GM23248 (cell line): ENCODE measurements at places on chromosomes 6 and 20.

DNA sequence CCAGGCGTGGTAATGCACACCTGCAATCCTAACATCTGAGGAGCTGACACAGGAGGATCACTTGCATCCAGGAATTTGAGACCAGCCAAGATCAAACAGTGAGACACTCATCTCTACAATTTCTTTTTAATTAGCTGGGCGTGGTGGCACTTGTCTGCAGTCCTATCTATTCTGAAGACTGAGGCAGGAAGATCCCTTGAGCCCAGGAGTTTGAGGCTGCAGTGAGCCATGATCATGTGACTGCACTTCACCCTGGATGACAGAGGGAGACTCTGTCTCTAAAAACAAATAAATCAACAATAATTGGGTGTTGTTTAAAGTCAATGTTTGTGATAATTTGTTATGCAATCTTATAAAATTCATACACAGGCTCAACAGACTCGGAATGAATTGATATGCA is 18.0 kb upstream of the HLA-A start:
- no peaks in the 10 kb centered on the region for H3K27me3 ChIP-seq
- no peak overlapping the region for H3K4me3 ChIP-seq
- no peaks in the 10 kb centered on the region for H3K36me3 ChIP-seq
- DNase-seq = no peak
- no peak overlapping the region for H3K27ac ChIP-seq

- peaks cover 7% of the 10 kb centered on the region; the same call in 1 of the 2 replicates for H3K4me1 ChIP-seq
- no peak for DNase-seq
- no peaks in the 10 kb centered on the region for H3K36me3 ChIP-seq
- no peak overlapping the region for H3K4me3 ChIP-seq
- H3K27ac ChIP-seq = no peak overlapping the region
These were observed 301.2 kb downstream of the CDKAL1 start for GRCh38 chr6:20835315-20836010.

DNA sequence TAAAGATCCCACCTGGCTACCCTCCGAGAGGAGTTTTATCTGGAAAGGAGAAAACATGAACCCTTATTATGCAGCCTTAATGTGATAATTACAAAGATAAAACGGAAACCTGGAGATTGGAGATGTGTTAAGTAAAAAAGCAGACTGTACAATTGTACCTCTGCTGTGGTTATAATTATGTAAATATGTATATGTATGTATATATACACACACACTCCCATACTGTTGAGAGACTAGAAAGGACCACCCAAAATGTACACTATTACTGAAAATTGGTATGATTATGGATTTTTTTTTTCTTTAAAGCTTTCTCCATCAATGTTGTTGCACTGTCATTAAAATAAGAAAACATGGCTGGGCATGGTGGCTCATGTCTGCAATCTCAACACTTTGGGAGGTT is 72.1 kb upstream of the BCLAF1 start:
- no peaks in the 10 kb centered on the region for H3K27me3 ChIP-seq
- H3K36me3 ChIP-seq = no peaks in the 10 kb centered on the region
- no peaks in the 10 kb centered on the region for H3K4me1 ChIP-seq

- no peak overlapping the region for H3K27ac ChIP-seq
- no peaks in the 10 kb centered on the region for H3K36me3 ChIP-seq
- no peaks in the 10 kb centered on the region for H3K27me3 ChIP-seq
These were observed 59.8 kb downstream of the NEDD9 start for GRCh38 chr6:11172501-11173327.

GRCh38 chr20:8220716-8221115 is 88.7 kb downstream of the PLCB1 start:
- H3K36me3 ChIP-seq = no peaks in the 10 kb centered on the region
- H3K27ac ChIP-seq = no peak overlapping the region
- no peaks in the 10 kb centered on the region for H3K27me3 ChIP-seq
- no peak overlapping the region for H3K4me3 ChIP-seq
- no peak for DNase-seq

GRCh38 chr6:152986978-152987377 is 4.1 kb upstream of the FBXO5 start:
- H3K36me3 ChIP-seq = peaks cover 21% of the 10 kb centered on the region
- no peak overlapping the region for H3K27ac ChIP-seq
- no peak overlapping the region for H3K4me3 ChIP-seq

DNA sequence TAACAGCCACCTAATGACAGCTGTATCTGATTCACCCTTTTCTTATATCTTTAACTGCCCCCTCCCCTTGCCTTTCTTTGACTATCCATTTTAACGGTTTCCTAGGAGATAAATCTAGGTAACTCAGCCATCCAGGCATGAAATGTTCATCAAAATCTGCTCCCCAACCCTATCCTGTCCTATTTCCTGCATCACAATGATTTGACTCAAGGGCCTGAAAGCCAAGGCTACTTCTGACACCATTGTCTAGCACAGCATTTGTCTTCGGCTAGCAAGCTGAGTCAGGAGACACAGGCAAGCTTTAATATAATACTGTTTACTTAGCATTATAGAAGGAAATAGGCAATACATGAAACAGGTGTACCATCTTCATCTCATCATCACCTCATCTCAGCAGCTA is 31.6 kb upstream of the MANEA start:
- H3K27me3 ChIP-seq = no peaks in the 10 kb centered on the region
- H3K4me1 ChIP-seq = no peaks in the 10 kb centered on the region
- no peak overlapping the region for H3K4me3 ChIP-seq
- H3K27ac ChIP-seq = no peak overlapping the region

DNA sequence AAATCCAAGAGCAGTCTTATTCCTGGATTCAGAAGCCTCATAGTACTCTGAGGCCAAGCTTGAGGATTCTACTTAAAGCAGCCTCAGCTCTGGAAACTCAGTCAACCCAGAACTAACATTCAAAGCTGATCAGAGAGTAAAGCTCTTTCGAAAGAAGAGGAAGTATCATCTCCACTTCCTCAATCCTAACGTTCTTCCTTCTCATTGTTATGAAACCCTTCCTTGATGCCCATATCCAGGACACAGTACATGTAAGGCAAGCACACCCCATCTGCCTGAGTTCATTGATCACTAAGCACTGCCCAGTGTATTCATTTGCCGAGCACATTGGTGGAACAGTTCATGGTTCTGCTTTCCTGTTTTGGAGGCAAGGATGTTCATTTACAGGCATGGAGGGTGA is at the start of gene IPCEF1:
Gene IPCEF1 (minus strand): TSS at position 114 of the 400 bp plus-strand sequence. CDS start 90,856 bp downstream, outside the sequence.
- no peak within 1 kb of the TSS for H3K27ac ChIP-seq
- DNase-seq = no peak
- H3K36me3 ChIP-seq = no peaks in the 10 kb centered on the region
- H3K4me1 ChIP-seq = no peaks in the 10 kb centered on the region
- no peaks in the 10 kb centered on the region; the same call in 1 of the 2 replicates for H3K27me3 ChIP-seq

- H3K27ac ChIP-seq = no peak overlapping the region
- H3K4me3 ChIP-seq = no peak overlapping the region
- no peak for DNase-seq
These were observed 68.2 kb downstream of the RFPL4B start for GRCh38 chr6:112415366-112415765.

DNA sequence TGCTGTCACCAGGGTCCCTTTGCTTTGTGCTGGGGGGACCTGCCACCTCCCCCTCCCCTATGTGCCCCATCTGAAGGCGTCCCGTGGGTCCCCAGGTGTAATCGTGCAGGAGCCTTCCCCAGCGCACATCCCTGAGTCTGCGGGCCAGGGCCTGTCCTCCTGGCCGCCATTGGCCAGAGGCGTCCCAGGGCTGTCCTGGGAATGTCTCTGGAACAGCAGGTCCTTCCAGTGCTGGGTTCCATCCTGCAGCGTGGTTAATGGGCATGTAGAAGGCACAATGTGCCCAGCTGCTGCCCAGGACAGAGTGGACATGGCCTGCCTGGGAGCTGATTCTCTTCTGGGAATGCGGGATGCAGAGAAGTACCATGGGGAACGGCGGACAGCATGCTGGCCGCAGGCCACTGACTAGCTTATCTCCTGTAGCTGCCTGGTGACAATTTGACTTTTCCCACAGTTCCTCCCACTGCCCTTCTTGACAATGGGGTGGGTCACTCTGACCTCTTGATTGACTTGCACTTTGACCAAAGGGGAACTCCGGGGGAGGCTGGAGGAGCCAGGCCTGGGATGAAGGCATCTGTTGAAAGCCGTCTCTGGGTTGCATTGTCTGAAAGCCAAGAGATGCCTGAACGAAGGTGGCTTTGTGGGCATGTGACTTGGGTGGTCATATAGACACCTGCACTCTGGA is 64.0 kb downstream of the CTCFL start:
- no peak for DNase-seq
- peaks cover 15% of the 10 kb centered on the region for H3K27me3 ChIP-seq
- H3K4me1 ChIP-seq = no peaks in the 10 kb centered on the region
- H3K4me3 ChIP-seq = no peak overlapping the region
- H3K36me3 ChIP-seq = no peaks in the 10 kb centered on the region
- no peak overlapping the region for H3K27ac ChIP-seq

DNA sequence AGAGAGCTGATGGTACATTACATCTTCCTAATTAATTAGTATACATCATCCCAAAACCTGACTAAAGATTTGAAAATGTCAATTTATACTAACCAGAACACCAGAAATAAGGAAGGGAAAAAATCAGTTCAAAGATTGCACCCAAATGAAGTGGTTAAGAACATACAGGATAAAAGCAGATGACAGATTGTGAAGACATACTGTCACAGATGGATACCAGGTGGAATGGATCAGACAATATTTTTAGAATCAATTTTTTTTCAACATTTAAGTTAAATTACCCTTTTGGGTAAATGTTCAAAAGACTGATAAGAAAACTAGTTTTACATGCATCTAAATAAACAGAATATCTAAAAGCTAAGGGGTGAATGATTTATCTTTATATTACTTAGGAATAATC is 47.6 kb downstream of the EPHA7 start:
- H3K4me1 ChIP-seq = no peaks in the 10 kb centered on the region
- H3K27ac ChIP-seq = no peak overlapping the region
- H3K36me3 ChIP-seq = no peaks in the 10 kb centered on the region
- DNase-seq = no peak

- no peak for DNase-seq
- H3K4me3 ChIP-seq = no peak overlapping the region
- H3K4me1 ChIP-seq = no peaks in the 10 kb centered on the region
- no peaks in the 10 kb centered on the region for H3K36me3 ChIP-seq
- H3K27me3 ChIP-seq = peaks cover 7% of the 10 kb centered on the region; the same call in 1 of the 2 replicates
These were observed 796 bp downstream of the HLA-DQB1 start for GRCh38 chr6:32665661-32666060.

- no peaks in the 10 kb centered on the region for H3K36me3 ChIP-seq
- no peaks in the 10 kb centered on the region for H3K27me3 ChIP-seq
- H3K4me3 ChIP-seq = no peak overlapping the region
- H3K27ac ChIP-seq = no peak overlapping the region
These were observed 149.8 kb downstream of the SYCP2 start for GRCh38 chr20:59783641-59784010.

GRCh38 chr20:9498322-9498721 is 16.1 kb upstream of the LAMP5 start:
- H3K4me3 ChIP-seq = no peak overlapping the region
- no peak overlapping the region for H3K27ac ChIP-seq
- H3K36me3 ChIP-seq = no peaks in the 10 kb centered on the region
- no peaks in the 10 kb centered on the region for H3K4me1 ChIP-seq
- peak; percentile 36 for DNase-seq

- peak; percentile 74 for DNase-seq
- H3K36me3 ChIP-seq = no peaks in the 10 kb centered on the region
- no peaks in the 10 kb centered on the region for H3K27me3 ChIP-seq
- peaks cover 15% of the 10 kb centered on the region for H3K4me1 ChIP-seq
- H3K27ac ChIP-seq = 0 out of 2 replicates have a peak overlapping the region, but pooled peaks have one; percentile 1
- H3K4me3 ChIP-seq = peak overlapping the region; percentile 44
These were observed 336.6 kb downstream of the CDH4 start for GRCh38 chr20:61588411-61589385.

- no peaks in the 10 kb centered on the region for H3K27me3 ChIP-seq
- peaks cover 10% of the 10 kb centered on the region for H3K4me1 ChIP-seq
- peak overlapping the region; percentile 32; the same call in 1 of the 2 replicates for H3K27ac ChIP-seq
- H3K36me3 ChIP-seq = no peaks in the 10 kb centered on the region
These were observed 262.4 kb downstream of the PLCB1 start for GRCh38 chr20:8394308-8394945.

DNA sequence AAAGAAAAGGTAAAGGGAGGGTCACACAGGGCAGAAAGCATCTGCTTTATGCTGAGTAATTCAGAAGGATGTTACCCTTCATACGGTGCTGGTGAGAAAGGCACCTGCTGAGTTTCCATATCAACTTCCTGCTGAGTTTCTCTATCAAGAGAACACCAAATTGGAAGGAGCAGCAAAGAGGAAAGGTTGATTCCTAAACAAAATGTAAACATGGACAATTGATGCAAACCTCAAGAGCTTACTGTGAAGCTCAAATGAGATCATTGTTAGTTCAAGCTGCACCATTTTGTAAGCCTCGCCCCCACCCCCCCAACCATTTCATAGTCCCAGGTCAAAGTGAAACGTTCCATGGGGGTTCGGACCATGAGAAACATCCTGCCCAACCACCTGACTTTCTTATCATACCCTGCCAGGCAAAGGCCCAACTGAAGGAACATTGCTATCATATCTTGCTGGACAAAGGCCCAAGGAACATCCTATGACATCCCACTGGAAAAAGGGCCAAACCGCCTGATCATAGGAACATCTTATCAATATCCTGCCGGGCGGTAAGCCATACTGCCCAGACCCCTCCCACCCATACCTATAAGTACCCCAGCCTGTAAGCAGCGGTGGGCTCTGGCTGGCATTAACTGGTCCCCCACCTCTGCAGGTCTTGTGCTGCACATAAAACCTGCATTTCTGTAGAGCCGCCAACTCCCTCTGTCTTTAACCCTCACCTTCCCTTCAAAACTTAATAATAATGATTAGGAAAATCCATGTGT is 171.6 kb downstream of the UBE3D start:
- H3K4me3 ChIP-seq = no peak overlapping the region
- H3K36me3 ChIP-seq = no peaks in the 10 kb centered on the region
- H3K27ac ChIP-seq = no peak overlapping the region
- H3K27me3 ChIP-seq = no peaks in the 10 kb centered on the region

GRCh38 chr6:39897698-39898097 is 36.6 kb downstream of the MOCS1 start:
- H3K36me3 ChIP-seq = no peaks in the 10 kb centered on the region
- H3K4me1 ChIP-seq = no peaks in the 10 kb centered on the region
- H3K27me3 ChIP-seq = no peaks in the 10 kb centered on the region
- DNase-seq = no peak
- H3K4me3 ChIP-seq = no peak overlapping the region

GRCh38 chr6:130997061-130997753 is 65.8 kb downstream of the EPB41L2 start:
- no peaks in the 10 kb centered on the region for H3K27me3 ChIP-seq
- H3K36me3 ChIP-seq = no peaks in the 10 kb centered on the region
- H3K27ac ChIP-seq = no peak overlapping the region
- peak; percentile 31 for DNase-seq
- H3K4me1 ChIP-seq = peaks cover 18% of the 10 kb centered on the region

DNA sequence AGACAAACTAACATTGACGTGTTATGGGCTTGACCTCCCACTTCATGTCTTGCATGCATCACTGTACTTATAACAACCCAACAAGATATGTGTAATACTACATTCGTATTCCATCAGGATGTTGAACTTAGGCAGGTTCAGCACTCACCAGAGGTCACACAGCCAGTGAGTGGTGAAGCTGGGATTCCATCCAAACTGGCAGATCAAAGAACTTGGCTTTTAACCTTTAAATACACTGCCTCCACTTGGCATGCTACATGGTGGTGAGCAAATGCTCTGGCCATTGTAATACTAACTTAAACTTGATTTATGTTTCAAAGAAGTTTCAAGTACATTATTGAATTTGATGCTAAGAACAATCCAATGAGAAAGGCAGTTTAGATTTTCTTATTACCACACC is 10.7 kb upstream of the HDDC2 start:
- H3K27me3 ChIP-seq = no peaks in the 10 kb centered on the region; the same call in 1 of the 2 replicates
- H3K36me3 ChIP-seq = no peaks in the 10 kb centered on the region
- no peak overlapping the region for H3K27ac ChIP-seq
- no peak overlapping the region for H3K4me3 ChIP-seq
- no peaks in the 10 kb centered on the region for H3K4me1 ChIP-seq

GRCh38 chr6:100472674-100473073 is 8.0 kb upstream of the SIM1 start:
- H3K27me3 ChIP-seq = no peaks in the 10 kb centered on the region
- no peak overlapping the region for H3K4me3 ChIP-seq
- H3K27ac ChIP-seq = no peak overlapping the region
- no peaks in the 10 kb centered on the region for H3K36me3 ChIP-seq
- DNase-seq = peak; percentile 82
